ENCODE measurements at places on chromosomes 5 and 9.

- DNase-seq = no peak
These were observed 526.3 kb downstream of the GABRG2 start for GRCh38 chr5:162593881-162594280.

DNA sequence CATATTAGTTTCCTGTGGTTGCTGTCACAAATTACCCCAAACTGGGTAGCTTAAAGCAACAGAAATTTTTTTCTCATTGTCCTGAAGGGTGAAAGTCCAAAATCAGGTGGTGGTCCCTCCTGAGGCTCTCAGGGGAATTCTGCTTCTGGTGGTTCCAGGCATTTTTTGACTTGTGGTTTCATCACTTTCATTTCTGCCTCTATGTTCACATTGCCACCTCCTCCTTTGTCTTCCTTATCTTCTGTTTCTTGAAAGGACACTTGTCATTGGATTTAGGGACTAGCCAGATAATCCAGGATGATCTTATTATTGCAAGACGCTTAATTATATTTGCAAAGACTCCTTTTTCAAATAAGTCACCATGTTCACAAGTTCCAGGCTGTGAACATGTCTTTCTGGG, 43.2 kb downstream of the KCNMB1 start:
- DNase-seq = no peak

DNA sequence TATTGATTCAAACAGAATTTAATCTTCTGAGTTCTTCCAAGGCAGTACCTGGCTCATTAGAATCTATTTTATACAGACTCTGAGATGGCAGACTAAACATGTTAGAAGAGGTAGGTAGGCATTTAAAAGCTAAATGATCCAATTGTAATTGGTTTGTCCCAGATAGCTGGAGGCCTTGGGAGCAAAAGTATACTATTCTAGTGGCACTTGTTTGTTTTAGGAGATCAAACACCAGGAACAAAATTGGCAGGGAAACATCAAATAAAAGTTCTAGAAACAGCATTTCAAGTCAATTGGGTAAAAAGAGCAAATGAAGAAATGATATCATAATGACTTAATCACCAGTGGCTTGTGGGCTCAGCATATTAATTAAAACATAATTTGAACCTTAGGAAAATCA, 521.4 kb downstream of the PRR16 start:
- no peak for DNase-seq

DNA sequence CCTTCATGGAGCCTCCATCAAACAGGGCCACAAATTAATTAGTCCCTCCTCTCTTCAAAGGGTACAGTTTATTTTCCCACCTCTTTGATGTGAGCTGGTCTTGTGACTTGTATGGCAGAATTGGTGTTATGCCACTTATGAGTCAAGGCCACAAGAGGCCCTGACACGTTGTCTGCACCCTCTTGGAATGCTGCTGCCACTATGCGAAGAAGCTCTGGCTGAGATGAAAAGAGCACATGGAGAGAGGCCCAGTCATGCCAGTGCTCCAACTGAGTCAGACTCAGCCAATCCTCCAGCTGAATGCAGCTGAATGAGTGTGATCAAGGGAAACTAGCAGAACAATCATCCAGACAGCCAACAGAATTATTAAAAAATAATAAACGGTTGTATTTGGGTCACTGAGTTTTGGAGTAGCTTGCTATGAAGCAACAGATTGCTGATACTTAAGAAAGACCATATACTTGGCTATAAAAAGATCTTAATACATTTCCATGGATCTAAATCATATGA, 128.3 kb downstream of the MARCHF11 start:
- DNase-seq = no peak

DNA sequence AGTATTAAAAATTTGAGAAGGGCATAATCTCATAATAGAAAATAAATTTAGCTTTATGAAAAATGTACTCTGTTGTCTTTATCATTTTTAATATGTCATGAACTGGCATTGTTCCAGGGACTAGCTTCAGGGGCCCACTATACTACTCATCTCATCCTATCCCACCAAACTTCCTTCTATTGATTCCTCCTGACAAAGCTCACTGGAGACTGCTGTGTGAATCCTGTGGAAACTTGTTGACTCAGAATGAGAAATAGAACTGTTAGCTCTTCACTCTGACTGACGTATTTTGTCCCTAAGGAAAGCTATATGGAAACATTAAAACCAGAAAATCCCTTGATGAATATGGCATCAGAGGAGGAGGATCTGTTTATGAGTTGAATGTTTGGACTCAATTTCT, 29.8 kb upstream of the BNIP1 start:
- DNase-seq = no peak

GRCh38 chr9:122446819-122447484, 30.8 kb downstream of the OR1J1 start:
- no peak for DNase-seq

DNA sequence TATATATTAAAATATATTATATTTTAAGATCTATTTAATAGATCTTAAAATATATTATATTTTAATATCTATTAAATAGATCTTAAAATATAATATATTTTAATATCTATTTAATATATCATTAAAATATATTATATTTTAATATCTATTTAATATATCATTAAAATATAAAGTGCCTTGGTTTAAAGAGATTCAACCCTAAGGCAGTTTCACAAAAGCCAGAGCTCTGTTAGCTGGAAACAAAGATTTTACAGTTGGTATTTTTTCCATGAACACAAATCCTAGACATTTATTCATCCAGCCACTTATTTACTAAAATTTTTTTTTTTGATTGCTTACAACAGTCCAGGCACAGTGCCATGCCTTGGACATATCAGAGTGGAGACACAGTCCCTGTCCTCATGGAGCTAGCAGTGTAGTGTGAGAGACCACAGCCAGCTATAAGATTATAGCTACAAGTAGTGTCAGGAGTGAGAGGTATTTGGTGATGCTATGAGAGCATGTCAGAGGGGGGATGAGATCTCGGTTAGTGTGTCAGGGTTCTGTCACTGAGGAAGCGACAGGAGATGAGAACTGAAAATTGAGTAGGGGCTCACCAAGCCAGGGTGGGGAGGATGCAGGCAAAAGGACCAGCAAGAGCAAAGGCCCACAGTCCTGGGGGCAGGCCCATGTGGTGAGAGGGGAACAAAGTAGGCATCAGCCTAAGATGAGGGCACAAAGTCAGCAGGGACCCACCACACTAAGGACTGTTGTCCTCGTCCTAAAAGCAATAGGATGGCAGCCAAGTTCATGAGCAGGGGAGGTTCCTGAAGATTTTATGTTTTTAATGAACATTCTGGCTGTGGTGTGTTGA, 74.5 kb downstream of the FBXO38 start:
- DNase-seq = no peak

GRCh38 chr5:53219610-53220009, 110.1 kb upstream of the MOCS2 start:
- DNase-seq = no peak

DNA sequence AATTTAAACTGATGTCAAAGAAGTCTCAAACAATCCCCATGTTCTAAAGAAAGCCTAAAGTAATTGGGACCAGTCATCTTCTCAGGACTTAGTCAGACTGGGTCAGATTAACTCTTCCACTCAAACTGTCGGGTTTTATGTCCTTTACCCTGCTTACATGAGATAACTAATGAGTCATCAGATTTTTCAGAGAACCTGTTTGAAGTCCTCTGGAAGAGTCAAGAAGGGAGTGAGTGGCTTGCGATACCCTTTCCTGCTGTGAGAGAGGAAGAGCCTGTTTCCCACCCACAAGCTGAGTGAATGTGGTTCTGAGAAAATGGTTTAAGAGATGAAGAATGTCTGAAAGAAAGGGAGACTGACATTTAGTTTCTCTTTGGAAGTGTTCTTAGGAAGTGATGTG, 1866.7 kb upstream of the C9orf72 start:
- no peak for DNase-seq

GRCh38 chr9:105690742-105691141, 3.6 kb upstream of the TMEM38B start:
- no peak for DNase-seq

DNA sequence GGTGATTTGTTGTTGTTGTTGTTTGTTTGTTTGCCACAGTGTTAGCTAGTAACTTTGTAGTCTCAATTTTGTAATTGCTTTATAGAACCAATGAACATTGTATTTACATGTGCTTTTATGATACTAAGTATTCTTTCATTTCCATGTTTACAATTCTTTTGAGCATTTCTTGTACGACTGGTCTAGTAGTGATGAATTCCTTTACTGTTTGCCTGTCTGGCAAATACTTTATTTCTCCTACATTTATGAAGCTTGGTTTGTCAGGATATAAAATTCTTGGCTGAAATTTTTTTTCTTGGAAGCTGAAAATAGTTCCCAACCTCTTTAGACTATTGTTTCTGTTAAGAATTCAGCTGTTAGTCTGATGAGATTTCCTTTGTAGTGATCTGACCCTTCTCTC, 55.6 kb upstream of the SNCAIP start:
- no peak for DNase-seq

DNA sequence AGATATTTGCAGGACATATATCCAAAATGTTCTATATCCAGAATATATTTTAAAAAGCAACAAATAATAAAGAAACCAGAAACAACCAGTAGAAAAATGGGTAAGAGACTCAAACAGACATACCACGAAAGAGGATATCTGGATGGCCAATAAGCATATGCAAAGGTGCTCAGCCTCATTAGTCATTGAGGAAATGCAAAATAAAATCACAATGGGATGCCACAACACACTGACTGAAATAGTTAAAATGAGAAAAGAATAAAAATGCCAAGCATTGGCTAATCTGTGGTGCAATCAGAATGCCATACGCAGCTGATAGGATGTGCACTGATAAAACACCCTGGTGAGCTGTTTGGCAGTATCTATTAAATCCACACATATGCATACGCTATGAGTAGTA, 265.8 kb upstream of the ANKH start:
- no peak for DNase-seq

DNA sequence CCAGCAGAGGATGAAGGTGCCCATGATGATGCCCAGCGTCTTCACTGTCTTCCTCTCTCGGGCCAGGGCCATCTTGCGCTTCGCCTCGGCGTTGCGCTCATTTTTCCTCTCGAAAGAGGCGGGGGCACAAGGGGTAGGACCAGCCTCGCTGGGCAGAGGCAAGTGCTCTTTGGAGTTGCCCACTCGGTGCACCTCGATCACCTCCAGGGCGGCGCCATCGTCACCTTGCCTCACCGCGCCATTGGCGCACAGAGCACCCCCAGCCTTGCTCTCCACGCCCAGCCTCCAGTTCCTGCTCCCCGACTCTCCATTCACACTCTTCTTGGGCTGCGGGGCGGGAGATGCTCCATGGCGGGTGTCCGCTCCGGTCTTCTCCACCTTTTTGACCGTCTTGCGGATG, 1.6 kb downstream of the HTR1A start:
- no peak for DNase-seq

- DNase-seq = no peak
These were observed 7.2 kb upstream of the SPOCK1 start for GRCh38 chr5:137506296-137506695.

- no peak for DNase-seq
These were observed 209.9 kb downstream of the SEMA5A start for GRCh38 chr5:9335754-9336495.

DNA sequence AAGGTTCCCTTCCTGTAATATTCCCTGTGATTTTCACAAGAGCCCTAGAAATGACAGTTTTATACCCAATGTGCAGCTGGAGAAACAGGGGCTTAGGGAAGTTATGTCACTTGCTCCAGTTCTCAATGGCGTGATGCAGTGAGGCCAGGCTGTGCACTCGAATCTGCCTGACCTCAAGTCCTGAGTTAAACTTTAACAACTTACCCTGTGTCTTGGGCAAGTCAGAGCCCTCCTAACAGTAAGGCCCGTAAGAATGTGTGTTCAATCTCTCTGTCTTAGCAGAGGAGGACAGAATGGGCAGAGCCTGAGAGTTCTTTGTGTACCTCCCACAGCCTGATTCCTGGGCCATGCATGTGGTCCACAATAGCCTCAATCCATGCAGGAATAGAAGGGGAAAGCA, 181.1 kb downstream of the TRIM32 start:
- DNase-seq = no peak

DNA sequence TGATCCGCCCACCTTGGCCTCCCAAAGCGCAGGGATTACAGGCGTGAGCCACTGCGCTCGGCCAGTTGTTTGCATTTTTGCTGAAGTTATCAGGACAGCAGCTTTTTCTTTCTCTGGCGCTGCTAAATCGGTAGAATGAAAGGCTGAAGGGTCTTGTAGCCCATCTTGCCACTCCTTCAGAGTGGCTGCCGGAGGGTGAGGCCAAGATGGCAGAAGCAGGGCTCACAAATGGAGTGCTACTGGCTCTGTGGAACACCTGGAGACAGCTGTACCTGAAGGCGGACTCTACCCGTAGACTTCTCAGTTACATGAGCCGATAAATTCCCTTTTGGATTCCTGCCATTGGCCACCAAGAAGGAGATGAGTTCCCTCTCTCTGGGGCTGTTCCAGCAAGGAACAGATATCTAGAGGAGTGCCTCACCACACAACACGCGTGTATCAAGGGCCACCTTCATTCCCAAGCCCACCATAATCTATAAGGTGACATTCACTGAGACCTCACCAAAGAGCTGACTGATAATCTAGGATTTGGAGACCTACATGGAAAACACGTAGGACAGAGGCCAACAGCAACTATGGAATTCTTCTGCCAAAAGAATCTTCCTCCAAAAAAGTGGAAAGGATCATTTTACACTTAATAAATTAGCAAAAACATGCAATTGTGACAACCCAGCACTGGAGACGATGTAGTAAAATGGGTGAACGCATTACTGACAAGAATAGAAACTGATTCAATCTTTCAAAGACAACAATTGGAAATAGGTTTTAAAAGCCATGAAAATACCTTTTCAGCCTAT, 21.8 kb downstream of the STK10 start:
- DNase-seq = no peak

DNA sequence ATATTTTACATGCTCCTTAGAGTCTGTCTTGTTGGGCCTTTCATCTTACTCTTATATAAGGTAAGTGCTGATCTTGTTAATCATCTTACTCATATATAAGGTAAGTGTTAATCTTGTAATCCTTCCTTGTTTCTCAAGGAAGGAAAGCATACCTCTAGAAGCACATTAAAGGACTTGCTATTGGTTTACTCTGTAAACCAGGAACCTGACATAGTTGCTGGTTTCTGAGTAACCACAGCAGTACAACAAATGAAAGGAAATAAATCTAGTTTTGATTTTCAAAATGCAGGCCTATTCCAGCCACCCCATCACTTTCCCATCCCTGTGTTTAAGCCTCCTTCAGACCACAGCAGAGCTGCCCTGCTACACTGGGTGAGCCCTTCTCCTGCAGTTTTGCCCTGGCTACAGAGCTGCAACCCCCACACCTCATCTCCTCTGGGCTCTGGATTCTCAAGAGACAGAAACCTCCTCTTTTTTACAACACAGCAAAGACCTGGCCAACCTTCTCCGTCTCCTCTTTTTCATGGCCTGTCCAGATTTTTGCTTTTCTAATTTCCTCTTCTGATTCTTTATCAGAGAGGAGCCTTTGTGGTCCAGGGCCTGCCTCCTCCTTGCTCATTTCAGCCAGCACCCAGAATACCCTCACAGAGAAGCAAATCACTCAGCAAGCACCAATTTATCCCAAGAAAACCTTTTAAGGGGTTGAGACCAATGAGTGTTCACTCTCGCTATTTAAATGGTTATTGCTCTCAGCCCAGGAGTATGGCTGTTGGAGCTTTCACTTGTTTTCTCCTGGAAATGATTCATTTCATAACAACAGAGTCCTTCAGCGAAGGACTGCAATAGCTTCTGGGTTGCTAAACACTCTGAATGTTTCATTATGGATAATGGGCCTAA, 103.2 kb downstream of the FSTL4 start:
- DNase-seq = no peak

- DNase-seq = no peak
These were observed 632.3 kb upstream of the TLE4 start for GRCh38 chr9:78939311-78940065.

Data from stimulated activated CD4-positive, alpha-beta T cell treated with anti-CD3 and anti-CD28 coated beads, TNF-alpha, amount 100 ng/mL, for 1 hour (primary cell).